Heart right ventricle (tissue), 16 donors: ENCODE measurements at places on chromosomes 7 and 10. TPM values are rescaled to one million over a fixed set of nuclear protein-coding genes. Genes with fewer than 3 reads are reported as not detected.

GRCh38 chr7:146345251-146345650, 228.7 kb downstream of the CNTNAP2 start:
- no peak for DNase-seq

The STEAP1B gene
- polyA plus RNA-seq = 0.44 TPM

DNA sequence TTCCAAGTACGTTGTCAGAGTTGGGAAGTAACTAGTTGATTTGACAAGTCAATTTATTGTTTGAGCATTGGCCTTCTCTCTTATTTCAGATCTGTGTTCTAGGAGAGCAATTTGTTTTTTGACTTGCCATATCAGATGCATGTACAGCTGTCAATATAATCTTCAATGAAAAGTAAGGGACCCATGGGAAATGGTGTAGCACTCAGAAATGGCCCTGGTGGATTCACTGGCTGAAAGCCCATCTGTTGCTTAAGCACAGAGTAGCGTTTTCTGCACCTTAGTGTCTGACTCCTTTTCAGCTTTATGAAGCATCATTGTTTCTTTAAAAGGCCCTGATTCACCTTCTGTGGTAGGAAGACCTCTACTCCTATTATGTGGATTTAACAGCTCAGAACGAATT, 10.2 kb downstream of the GARS1 start:
- DNase-seq = no peak

The MYO3A gene
- under 0.01 TPM for polyA plus RNA-seq

DNA sequence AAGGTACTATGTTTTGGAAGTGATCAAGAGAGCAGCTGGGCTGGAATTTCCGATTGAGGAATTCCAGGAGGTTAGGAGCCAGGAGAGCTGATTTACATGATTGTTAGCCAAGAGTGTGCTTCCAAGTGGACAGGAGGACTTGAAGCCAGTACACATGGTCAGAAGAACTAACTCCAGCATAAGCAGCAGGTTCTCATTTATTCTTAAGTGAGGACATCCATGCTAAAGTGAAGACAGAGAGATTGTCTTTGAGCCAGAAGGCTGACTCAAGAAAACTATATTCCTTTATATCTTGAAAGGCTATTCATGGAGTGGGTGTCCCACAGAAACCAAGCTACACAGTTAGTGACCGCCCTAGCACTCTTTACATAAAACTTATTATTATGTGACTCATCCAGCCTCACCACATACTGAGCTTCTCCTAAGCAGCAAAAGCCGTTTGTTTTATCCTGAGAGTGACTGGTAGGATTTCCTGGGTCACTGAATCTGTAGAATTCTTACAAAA, 56.7 kb upstream of the SEMA3A start:
- DNase-seq = no peak
